ENCODE measurements at places on chromosomes 7 and 10.

DNA sequence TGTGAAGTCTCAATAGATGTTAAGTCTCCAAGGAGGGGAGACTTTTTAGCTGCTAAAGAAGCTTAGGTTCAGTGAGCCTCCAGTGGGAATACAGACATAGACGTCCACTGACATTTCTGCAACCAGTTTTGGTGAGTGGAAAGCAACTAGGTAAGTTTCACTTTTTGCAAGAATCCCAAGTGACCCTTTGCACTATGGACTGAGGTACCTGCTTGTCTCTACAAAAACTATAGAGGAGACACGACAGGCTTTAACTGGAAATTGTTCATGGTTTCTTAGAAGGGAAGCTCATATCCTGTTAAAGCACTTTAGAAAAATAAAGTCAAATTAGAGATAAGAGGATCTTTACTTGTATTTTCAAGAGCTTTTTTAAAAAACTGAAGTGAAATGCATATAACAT, 38.6 kb downstream of the GBF1 start:
- DNase-seq, result no peak

GRCh38 chr10:77741746-77742145, 104.1 kb upstream of the KCNMA1 start:
- DNase-seq, result no peak

DNA sequence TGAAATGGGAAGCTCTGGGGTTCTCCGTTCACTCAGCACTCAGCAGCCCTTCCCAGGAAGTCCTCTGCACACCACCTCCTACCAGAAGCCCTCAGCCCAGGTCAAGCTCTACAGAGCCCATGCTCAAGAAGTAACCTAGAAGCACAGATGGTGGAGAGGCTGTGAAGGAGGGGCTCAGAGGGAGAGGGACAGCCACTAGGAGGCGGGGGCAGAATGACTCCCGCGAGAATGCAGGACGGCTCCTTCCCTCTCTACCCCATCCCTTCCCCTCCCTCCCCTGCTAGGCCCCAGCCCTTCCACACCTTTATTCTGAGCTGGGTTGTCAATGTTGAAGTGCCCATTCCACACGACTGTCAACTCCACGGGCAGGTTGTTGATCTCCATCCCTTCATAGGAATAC, 373.2 kb downstream of the PLXNA4 start:
- no peak for DNase-seq

DNA sequence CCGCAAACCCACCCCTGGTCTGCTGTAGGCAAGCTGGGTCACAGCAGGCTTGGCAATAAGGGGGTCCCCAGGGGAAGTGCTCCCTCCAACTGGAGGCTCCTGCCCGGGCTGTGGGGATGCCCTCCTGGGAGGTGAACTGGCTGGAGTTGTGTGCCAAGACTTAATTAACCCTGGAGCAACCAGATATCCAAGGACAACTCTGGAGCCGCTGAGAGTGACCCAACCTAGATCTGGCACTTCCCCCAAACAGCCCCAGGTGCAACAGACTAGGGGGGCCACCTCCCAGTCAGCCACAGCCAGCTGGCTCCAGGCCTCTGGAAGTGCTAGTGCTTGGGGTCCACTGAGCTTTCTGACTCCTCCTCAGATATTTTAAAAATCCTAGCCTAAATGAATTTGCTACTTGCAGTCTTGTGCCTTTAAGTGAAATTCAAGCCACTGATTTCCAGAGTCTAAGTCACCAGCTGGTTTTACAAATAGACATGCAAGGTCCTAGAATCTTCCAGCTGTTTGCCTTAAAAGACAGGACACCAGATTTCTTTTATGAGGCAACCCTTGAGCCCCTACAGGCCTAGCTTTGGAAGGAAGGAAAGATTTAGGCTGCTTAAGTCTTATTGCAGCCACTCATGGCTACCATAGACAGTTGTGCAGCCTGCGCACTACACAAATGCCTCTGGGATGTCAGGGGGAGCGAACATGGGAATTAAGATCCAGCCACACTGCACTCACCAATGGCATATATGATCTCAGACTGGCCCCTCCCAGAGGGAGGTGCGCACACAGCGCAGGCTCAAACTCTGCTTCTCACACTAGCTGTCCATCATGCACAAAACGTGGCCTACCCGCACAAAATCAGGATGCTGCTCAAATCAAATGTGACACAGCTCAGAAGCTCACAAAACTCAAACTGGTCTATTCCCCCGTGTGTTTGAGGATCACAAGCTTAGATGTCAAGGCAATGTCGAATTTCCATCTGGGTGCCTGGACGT, 42.6 kb upstream of the MYL10 start:
- no peak for DNase-seq

GRCh38 chr7:33892945-33893344, 12.4 kb upstream of the BMPER start:
- DNase-seq, result no peak

GRCh38 chr7:129471402-129471827, 30.9 kb upstream of the SMKR1 start:
- DNase-seq, result no peak

- no peak for DNase-seq
Measured at GRCh38 chr7:73774923-73775322, 4.9 kb upstream of the CLDN3 start.

DNA sequence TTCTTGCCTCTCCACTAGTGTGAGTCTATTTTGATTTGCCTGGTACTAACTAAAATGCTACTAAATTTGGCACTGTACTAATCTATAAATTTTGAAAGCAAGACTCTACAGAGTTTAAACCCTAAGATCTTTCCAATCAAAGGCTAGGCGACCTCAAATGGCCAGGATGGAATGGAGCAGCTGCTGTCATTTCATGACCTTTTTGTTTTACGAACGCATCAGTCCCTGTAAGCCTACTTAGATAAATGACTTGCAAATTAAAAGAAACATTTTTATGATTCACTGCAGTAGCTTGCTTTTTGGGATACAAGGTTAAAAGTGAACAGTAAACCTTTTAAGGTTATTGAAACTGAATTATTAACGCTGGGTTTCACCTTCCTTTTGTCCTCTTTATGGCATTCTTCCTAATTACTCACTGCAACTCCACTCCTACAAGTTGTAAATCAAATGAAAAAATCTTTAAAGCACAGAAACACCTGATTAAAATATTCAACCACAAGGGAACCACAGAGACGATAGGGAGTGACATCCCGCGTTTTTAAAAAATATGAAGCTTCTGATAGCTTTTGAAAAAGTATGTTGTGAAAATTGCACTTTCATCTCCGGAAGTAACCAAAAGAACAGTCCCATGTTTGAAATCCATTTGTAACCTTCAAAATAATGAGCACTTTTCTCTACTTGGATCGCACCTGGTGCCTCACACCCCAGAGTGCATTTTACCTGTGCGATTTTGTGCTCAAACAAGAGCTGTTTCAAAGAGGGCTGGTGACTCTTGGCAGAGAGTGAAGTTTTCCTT, 595.1 kb downstream of the PARD3 start:
- DNase-seq, result no peak

- DNase-seq, result no peak
Measured at GRCh38 chr7:55096323-55096722, 77.5 kb downstream of the EGFR start.

- DNase-seq, result no peak
Measured at GRCh38 chr7:101875283-101875846, 57.9 kb downstream of the CUX1 start.

Data from right lobe of liver (tissue), 6 donors.